Stimulated activated CD8-positive, alpha-beta memory T cell treated with anti-CD3 and anti-CD28 coated beads, Interleukin-7, amount 100 ng/mL, for 1 hour (primary cell): ENCODE measurements at places on chromosomes 5 and 9.

GRCh38 chr5:180333661-180334060 lies 19.5 kb downstream of the GFPT2 start:
- no peak for DNase-seq

- no peak for DNase-seq
Observed at GRCh38 chr5:147397616-147398015, 112.3 kb downstream of the DPYSL3 start.

DNA sequence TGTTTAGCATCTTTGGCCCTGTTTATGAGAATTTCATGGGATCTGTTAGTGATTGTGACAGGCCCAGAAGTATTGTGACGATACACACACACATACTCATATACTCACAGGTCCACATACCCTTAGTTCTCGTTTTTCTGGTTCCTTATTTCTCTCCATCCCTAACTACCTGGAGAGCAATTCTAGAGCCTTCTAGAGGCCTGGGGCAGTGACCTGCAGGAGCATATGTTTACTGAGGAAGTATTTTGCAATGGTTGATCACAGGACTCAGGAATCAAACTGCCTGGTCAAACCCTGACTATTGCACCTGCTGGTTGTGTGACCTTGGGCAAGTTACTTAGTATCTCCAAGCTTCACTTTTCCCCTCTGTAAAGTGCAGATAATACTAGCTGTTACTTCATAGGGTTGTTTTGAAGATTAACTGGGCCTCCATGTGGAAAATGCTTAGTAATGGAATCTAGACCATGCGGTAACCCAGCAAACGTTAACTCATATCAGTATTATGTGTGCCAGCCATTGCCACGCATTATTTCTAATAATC lies 8.7 kb downstream of the PAPPA start:
- no peak for DNase-seq

- no peak for DNase-seq
Observed at GRCh38 chr5:124678468-124678867, 68.0 kb downstream of the ZNF608 start.

GRCh38 chr5:173451031-173451430 lies 122.8 kb upstream of the STC2 start:
- DNase-seq = no peak

DNA sequence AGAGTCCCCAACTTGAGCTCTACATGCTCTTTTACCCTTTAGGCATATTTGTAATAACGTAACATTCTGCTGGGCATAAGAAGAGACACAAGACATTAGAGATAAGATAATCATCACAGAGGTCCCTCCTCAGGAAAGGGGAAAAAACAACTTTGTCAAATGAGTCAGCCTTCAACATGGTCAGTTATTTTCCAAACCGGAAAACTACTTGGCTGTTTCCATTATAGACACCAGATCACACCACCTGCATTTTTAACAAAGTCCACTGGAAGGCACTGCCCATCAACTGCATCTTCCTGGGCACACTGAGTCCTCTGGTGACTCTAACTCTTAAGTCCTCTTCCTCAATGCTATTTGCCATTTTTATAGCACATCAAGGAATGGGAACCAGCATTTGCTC lies 221.8 kb downstream of the FAM114A2 start:
- DNase-seq = no peak

GRCh38 chr9:125887172-125887571 lies 140.0 kb downstream of the PBX3 start:
- DNase-seq = no peak
